NCI-H226 (cell line): ENCODE measurements at places on chromosomes 12 and 14.

GRCh38 chr14:68879841-68880575 lies 87.1 kb upstream of the ZFP36L1 start:
- no peak for DNase-seq

GRCh38 chr12:26416550-26416949 lies 221.2 kb downstream of the SSPN start:
- no peak for DNase-seq

DNA sequence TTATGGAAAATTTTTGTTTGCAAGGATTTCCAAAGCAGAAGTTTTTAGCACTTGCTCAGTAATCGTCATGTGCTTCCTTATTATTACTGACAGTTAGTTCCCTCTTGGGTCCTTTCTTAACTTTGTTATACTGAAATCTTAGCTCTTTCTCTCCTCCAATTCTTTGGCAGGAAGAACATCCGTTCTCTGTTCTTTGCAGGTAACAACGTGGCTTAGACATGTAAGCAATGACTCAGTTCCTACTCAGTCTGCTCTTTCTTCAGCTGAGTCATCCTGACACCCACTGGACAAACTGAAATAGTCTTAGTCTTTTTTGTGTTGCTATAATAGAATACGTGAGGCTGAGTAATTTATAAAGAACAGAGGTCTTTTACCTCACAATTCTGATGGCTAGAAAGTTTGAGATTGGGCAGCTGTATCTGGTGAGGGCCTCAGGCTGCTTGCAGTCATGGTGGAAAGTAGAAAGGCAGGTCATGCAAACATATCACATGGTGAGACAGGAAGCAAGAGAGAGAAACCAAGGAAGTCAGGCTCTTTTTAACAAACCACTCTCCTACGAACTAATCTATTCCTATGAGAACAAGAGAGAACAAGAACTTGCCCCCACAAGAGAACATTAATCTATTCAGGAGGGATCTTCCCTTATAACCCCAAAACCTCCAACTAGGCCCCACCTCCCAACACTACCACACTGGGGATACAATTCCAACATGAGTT lies 49.2 kb downstream of the TESPA1 start:
- peak; percentile 57 for DNase-seq

GRCh38 chr12:99861731-99862130 lies 123.0 kb downstream of the ANKS1B start:
- DNase-seq = no peak

GRCh38 chr12:61043838-61044237 lies 1216.4 kb upstream of the USP15 start:
- DNase-seq = no peak

- no peak for DNase-seq
These were observed 224.7 kb downstream of the AACS start for GRCh38 chr12:125289970-125290369.

- no peak for DNase-seq
These were observed 26.5 kb upstream of the PLXNC1 start for GRCh38 chr12:94121886-94122285.
